Cardiac fibroblast (primary cell): ENCODE measurements at places on chromosomes 4 and X.

- DNase-seq = peak; percentile 34
Measured at GRCh38 chr4:101252721-101253120, 94.6 kb downstream of the PPP3CA start.

GRCh38 chrX:52262195-52262546 lies 77.5 kb downstream of the MAGED4 start:
- DNase-seq = no peak

DNA sequence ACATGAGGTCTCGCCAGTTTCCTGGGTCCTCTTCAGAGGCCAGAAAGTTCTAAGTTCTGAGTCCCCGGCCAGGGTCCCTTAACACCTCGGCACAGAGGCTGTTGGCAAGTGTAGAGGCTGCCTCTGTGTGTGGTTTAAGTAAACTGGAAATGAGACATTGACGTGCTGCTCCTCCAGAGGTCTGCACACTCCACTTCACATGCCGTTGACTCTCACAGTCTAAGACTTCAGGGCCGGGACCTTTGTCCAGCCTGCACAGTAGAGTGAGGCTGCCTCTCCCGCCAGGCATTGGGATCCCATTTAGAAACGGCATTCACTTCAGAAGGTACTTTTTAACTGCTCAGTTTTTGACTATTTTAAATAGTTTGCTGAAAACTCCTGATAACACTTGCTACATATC lies 10.6 kb upstream of the TADA2B start:
- DNase-seq = no peak

DNA sequence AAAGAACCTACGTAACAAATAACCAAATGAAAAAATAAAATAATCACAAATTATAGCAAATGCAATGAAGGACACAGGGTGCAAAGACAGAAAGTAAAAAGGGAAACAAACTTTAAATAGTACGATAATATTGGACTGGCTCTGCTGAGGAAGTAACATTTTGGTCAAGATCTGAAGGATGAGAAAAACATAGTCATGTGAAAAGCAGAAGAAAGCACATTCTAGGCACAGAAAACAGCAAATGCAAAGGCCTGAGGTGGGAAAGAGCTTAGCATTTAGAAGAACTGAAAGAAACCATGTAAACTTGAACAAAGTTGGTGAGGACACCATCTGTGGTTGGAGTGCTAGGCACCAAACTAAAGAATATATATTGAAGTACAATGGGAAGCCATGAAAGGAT lies 111.2 kb downstream of the PPP3CA start:
- DNase-seq = no peak

GRCh38 chr4:85391589-85392410 lies 83.2 kb upstream of the ARHGAP24 start:
- DNase-seq = no peak

- DNase-seq = no peak
Measured at GRCh38 chr4:130699004-130699403, 1603.1 kb downstream of the C4orf33 start.

DNA sequence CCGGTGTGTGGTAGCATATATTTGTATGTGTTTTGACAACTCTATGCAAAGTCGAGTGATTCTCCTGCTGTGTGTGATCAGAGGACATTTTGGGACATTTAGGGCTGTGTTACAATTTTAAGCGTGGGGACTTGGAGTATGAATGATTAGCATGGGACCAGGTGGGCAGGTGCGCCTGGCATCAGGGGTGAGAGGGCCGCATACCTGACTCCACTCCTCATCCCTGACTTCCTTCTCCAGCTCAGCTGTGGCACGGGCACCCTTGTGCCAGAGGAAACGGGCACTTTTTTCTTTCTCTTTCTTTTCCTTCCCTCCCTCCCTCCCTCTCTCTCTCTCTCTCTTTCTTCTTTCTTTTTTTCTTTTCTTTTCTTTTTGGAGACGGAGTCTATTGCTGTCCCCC lies 15.7 kb upstream of the PLCXD1 start:
- no peak for DNase-seq

DNA sequence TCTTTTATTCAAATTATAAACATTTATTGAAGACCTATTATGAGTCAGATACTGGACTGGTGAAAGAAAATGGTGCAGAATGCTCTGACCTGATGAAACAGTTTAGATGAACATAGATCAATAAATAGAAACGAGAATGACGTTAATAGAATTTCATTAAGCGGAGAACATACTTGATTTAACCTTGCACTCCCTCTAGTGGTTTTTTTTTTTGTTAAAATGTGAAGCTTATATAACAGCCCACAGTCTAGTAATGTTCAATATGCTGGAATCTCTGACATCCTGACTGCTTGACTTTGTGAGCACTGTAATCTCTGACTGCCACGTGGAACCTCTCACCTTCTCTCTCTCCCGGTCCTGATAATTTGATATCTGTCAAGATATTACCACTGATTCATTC lies 32.3 kb downstream of the HDAC8 start:
- DNase-seq = peak; percentile 49

DNA sequence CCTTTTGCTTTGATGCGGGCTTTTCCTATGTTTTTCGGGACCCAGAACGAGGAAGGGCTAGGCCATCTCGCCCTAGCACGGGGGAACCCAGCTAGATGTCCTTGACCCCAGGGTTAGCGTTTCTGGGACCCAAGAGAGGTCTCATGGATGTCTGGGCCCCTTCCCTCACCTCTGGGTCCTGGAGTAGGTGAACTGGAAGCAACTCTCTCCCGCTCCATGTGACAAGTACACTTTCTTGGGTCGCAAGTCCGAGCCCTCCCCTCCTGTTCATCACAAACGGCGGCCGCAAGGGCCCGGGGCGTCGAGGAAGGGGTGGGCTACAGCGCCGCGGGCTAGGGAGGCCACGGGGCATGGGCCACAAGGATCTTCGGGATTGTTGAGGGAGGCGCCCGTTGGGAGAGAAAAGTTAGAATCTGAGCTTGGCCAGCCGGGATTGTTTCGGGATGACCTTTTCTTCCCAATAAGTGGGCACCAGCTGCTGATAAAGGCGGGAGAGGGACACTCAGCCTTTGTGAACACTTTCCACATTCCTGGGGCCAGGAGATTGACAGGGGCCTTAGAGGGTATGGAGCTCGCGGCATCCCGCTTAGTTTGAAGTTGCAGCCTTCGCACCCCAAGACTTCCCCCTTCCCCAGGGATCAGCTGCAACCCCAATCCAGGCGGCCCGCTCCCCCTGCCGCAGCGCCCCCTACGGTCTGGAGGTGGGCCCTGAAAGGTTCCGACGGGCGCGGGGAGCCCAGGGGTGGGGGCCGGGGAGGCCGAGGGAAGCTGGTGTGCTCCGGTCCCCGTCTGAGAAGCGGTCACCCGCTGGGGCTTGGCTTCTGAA lies 136.9 kb upstream of the ZIC3 start:
- DNase-seq = no peak

- DNase-seq = no peak
Measured at GRCh38 chr4:107153956-107154355, 117.8 kb upstream of the DKK2 start.

DNA sequence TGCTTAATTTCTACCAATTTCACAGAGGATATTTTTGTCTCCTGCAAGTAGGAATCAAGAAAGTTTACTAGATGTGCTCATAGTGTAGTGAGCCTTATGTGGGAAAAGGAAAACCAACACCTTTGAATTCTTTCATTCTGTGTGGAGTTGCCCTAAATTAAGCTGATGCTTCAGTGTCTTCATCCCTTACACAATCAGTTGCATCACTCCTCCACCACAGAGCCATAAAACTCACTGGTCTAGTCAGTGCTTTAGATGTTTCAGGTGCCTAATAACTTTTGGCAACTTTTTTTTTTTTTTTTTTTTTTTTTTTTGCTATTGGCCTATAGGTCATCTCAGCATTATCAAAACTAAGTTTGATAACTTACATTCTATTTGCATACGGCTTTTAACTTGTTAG lies 41.5 kb downstream of the HHIP start:
- DNase-seq = peak; percentile 42

- no peak for DNase-seq
Measured at GRCh38 chr4:113899271-113900070, 80.0 kb downstream of the ARSJ start.

GRCh38 chr4:136465691-136466090 lies 1066.6 kb downstream of the PCDH18 start:
- no peak for DNase-seq

DNA sequence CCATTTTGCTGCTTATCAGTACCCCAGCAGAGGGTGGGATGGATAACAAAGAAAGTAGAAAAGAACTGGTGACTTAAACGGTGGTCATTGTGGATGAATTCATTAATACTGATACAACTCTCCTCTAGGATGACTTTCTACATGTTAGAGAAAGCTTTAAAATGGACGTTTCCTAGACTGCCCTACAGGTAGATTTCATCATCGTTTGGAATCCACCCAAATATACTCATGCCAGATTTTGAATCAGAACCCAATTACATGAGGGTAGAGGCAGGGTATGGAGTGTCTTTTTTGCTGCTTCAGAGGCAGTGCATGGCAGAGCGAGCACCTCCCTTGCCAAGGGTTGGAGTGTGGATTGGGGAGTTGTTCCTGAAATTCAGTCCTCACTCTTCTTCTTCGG lies 13.3 kb upstream of the ANTXR2 start:
- no peak for DNase-seq

DNA sequence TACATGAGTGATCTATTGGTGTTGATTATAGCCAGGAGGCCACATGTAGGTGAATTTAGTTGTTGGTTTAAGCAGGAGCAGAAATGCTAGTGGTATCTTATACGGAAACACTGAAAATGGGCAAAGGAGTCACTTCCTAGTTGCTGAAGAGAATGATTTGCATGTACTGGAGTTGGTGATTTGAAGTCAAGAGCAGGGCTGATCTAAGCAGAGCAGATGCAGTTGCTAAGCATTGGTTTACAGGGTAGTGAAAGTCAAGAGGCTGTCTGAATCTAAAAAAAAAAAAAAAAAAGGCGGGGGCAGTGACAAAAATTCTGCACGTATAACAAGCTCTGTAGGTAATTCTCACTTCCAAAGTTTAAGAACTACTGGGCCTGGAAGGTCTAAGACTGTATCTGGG lies 90.4 kb upstream of the HPRT1 start:
- DNase-seq = no peak

- no peak for DNase-seq
Measured at GRCh38 chrX:151737494-151737893, 2.9 kb downstream of the CNGA2 start.

- DNase-seq = no peak
Measured at GRCh38 chr4:157080605-157081004, 4.7 kb downstream of the GLRB start.

DNA sequence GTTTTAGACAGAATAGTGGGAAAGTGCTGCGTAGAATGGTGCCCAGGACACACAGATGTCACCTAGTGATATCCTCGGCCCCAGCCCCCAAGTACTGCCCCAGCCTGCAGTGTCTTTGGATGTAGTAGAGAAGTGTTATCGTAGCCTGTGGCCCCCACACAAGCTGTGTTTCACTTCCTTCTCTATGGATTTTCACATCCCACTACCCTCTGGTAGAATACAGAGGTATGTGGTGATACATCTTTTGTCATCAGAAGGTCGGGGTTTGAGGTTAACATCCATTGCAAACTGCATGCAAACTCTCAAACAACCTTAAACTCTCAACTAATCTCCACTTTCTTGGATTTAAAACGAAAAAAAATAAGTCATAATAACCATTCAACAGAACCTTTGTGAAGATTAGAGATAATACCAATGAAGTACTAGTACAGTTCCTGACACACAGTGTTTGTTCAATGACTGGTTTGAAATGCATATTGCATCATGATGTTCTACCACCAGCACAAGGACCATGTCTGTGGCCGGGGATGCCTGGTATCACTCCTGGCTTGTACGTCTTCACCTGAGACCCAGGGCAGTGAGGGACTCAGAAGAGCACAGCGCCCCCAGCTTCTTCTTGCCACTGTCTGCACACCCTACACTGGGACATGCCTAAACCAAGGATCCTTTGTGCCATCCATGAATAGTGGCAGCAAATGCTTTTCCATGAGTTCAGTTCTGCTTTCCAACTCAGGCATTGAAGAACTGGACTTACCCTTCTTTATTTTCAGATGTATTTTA lies 267.3 kb downstream of the DCTD start:
- no peak for DNase-seq

DNA sequence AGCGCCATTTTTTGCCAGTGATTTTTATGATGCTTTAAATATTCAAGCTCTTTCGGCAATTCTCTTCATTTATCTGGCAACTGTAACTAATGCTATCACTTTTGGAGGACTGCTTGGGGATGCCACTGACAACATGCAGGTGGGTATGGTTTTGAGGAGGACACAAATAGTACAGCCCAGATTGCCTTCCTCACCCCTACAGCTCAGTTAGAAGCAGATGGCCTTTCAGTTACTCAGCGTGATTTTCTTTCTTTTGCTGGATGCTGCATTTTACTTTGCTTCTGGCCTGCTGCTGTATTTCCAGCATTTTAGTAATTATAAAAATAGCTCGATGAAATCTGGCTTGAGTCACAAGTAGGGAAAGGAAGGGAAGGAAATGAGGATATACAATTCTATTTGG lies 114.7 kb downstream of the SLC4A4 start:
- no peak for DNase-seq

- no peak for DNase-seq
Measured at GRCh38 chr4:144648042-144648441, 2.1 kb downstream of the HHIP start.

GRCh38 chrX:18885328-18886004 lies 98.4 kb downstream of the PHKA2 start:
- DNase-seq = peak; percentile 18

GRCh38 chr4:94116842-94117241 lies 90.8 kb upstream of the SMARCAD1 start:
- no peak for DNase-seq

GRCh38 chr4:134740290-134740689 lies 538.7 kb upstream of the PABPC4L start:
- DNase-seq = no peak

- no peak for DNase-seq
Measured at GRCh38 chrX:7987160-7988012, 60.2 kb upstream of the PNPLA4 start.

GRCh38 chr4:69759189-69759604 lies 1.2 kb downstream of the SULT1B1 start:
- DNase-seq = no peak

DNA sequence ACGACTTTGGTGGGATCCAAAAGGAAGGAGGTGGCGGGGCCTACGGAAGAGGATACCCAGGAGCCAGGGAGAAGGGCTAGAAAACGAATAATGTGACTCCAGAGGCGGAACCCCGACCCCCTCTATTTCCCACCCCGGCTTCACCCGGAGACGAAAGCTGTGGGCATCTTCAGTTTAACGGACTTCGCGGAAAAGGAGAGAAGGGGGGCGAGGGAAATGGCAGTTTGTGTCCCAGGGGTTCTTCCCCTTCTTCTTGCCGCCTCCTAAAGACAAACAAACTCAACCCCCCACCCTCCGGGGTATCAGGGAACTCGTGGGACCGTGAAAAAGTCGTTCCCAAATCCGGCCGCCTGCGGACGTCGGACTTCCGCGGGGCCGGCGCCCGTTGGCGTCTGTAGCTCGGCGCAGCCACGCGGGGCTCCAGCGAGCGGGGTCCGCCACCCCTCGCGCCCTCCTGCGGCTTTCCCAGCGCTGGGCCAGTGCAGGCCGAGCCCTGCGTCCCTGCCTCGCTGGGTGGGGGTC lies 3.6 kb upstream of the LEF1 start:
- peak; percentile 3 for DNase-seq

DNA sequence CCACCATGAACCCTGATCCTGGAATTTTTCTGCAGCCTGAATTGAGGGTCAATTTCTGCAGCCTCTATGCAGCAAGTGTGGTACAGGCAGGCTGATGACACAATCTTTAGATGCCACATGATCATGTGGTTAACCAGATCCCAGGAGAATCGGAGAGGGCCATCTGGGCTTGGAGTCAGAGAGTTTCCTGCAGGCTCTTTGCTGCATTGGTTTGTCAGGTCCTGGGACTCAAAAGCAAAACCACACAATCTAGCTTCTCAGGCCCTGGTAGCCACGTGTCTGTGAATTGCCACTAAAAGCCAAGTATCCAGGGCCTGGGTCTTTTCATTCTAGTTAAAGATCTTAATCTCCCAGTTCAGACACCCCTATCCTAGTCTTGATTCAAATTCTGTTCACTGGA lies 464.5 kb downstream of the BCOR start:
- peak; percentile 5 for DNase-seq
